Testis (tissue), 5 donors: ENCODE measurements at places on chromosomes 7 and 10. TPM values are rescaled to one million over a fixed set of nuclear protein-coding genes. Genes with fewer than 3 reads are reported as not detected.

Gene GRID1
- total RNA-seq, result 16.7 TPM

Gene LRIT1
- total RNA-seq, result 4.0 TPM

Gene ANKRD22
- 0.31 TPM for total RNA-seq

Gene JAKMIP3
- 3.3 TPM for total RNA-seq

GRCh38 chr7:101953248-101953819 lies 135.9 kb downstream of the CUX1 start:
- peak; percentile 59 for DNase-seq

DNA sequence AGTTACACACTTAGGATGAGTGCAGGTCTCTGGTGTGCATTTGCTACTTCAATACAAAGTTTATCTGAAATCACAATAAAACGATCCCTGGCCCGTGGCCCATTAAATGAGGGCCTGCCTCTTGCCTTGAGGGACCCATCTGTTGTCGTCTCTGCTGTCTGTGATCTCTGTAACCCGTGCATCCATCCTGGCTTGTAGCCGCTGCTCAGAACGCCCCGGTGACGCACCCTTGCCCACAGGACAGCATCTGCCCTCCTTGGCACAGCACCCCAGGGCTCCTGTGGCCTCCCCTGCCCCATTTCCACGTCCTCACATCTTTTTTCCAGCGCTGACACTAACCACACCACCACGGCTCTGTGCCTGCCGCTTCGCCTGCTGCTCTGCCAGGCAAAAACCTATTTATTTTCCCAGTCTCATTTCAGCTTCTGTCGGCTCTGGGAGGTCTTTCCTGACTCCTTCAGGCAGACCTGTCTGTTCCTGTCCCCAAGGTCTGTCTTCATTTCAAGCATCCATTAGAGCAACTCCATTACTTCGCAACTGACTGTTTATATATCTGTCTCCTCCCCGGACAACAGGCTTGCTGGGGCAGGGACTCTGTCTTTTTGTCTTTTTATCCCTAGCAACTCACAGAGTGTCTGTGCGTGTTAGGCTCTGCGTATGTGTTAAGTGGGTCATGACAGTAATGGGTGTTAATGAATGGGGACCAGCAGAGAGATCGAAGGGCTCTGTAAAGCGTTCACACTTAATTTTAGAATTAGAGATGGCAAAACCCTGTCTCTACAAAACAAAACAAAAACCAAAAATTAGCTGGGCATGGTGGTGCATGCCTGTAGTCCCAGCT lies 16.4 kb downstream of the CARD11 start:
- no peak for DNase-seq

- DNase-seq, result no peak
Observed at GRCh38 chr7:20787660-20788419, 1.2 kb upstream of the SP8 start.

DNA sequence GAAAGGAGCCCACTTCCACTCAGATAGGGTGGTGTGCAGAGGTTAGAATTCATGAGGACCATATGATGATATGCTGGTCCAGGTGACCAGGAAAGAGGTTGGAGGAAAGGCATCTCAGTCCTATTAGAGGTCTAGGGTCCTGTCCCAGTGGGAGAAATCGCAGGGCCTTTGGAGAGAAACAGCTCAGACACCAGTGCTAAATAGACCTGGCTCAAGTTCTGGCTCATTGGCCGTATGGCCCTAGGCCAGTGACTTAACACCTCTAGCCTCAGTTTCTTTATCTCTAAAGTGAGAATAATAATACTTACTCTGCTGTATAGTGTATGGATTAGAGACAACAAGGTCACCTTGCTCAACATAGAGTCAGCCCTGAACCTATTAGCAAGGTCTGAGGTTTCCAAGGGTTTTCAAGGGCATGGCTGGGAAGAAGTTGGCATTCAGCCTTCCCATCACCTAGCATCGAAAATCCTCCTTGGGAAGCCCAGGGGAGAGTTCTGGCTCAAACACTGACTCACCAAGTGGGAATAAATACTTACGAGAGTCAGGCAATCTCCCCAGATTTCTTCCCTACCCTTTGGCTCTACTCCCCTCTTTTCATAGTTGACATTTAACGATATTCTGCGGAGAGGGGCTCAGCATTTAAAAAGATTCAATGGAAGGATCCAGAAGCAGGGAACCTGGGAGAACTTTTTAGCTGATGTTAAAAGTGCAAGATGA lies 473.1 kb upstream of the PODXL start:
- DNase-seq, result no peak

GRCh38 chr10:99850767-99851340 lies 68.4 kb downstream of the ABCC2 start:
- DNase-seq, result no peak

GRCh38 chr10:36266923-36267322 lies 624.8 kb upstream of the FZD8 start:
- no peak for DNase-seq

DNA sequence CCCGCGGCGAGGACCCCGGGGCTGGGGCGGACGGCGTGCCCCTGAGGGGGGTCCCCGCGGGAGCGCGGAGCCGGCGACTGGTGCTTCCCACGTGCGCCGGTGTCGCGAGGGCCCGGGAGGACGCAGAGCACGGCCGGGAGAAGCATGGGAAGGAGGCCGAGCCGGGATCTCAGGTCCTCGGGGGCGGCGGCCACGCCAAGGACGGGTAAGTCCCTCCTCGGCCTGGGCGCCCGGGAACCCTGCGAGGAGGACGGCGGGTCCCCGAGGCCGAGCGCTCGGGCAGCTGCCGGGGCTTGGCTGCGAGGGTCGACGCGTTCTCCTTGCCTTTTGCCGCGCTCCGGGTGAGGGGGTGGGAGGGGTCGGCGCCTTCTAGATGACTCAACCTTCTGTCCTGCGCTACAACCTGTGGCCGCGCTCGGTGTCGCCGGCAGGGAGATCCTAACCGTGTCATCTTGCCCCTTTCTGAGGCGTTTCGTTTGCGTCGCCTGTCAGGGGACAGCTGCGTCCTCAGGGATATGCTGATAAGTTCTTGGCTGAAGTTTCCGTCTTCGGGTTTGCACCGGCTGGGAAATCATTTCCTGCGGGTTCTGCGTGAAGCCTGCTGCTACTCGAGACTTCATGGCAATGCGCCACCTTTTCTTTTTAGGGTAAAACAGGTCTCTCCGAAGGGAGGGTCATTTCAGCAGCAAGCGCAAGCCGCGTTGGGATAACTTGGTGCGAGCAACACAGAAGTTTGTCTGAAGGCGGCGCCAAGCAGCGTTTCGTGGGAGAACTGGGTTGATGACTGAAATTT lies 529 bp downstream of the TASOR2 start:
- peak; percentile 86 for DNase-seq

- DNase-seq, result no peak
Observed at GRCh38 chr10:104639590-104640338, 1.3 kb upstream of the SORCS3 start.

- no peak for DNase-seq
Observed at GRCh38 chr10:119446441-119447277, 95.9 kb downstream of the RGS10 start.

- no peak for DNase-seq
Observed at GRCh38 chr7:91242097-91242844, 22.0 kb upstream of the FZD1 start.
